ENCODE measurements at places on chromosomes 6 and 20.

DNA sequence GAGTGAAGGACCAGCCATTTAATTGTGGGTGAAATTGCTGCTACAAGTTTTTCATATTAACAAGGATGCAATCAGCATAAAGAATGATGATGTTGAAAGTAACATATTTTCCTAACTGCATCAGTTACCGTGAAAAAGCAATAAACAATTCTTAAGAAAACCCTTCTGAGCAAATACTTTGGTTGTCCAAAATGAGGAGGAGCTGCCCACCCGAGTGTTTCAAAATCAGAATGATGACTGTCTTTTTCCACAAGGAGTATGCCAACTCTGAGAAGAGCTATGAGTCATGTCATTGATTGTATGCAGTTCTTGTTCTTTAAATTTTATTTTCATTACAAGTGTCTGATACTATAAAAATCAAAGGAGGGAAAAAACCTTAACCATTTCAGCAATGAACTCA, 470.5 kb downstream of the COL12A1 start:
- no peak for DNase-seq

DNA sequence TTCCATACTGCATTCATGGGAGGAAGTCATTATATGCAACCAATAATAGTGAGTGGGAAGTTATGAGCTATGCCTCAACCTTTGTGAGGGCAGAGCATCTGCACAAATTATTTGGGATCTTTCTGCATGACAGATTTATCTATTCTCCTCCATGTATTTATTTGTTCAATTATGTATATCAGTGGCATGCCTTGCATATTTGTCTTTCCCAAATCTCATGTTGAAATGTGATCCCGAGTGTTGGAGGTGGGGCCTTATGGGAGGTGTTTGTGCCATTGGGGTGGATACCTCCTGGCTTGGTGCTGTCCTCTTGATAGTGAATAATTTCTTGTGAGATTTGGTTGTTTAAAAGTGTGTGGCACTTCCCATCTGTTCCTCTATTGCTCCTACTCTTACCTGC, 1246.0 kb upstream of the CITED2 start:
- no peak for DNase-seq

DNA sequence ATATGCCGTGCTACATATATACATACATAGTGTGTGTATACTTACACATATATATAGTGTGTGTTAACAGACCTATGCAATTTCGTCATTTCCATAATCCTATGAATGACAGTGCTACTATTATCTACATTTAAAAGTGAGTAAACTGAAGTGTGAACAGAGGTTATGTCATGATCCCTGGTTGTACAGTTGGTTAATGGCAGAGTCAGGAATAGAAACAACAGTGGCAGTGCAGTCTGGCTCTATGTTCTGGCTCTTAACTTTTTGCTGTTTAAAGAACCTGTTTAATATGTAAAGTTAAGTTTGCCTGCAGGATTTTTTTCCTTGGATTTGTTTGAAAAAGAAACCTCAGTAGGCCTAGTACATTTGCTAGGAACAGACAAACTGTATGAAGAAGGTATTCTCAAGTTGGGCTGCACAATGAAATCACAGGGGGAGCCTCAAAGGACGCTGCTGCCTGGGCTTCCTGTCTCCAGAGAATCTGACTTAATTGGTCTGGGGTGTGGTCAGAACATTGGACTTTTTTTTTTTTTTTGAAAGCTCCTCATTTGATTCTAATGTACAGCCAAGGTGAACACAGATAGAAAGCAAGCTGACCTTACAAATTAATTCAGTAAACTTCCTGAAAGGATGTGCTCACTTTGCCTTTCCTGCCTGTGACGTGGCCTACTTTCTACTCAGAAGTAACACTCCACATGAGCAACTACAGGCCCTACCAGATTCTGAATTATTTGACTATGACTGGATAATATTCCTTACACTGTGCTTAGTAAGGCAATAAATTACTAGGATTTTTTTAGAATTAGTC, 29.4 kb downstream of the PLCB1 start:
- no peak for DNase-seq

- no peak for DNase-seq
These were observed at the start of gene DCDC2 for GRCh38 chr6:24357336-24358218. Gene DCDC2 (minus strand): TSS chr6:24358059. CDS start chr6:24357750, 309 bp downstream.

- no peak for DNase-seq
These were observed 90.7 kb downstream of the KHDC1L start for GRCh38 chr6:73134588-73134987.

DNA sequence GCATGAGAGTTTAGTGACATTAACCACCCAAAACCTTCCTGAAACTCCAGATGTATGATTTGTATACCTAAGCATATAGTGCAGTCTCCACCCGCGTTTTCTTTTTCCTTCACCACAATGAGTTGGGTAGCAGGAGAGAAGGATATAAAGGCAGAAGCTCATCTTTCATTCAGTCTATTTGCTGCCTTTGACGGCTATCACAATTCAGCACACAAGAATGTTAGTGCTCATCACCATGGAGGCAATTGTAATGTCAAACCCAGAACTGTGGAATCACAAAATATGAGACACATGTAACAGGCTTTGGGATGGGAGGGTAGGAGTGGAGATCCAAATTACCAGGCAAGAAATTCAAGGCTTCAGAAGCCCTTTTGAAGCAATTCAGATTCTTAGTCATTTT, 17.6 kb downstream of the ZHX3 start:
- no peak for DNase-seq
